ENCODE measurements at places on chromosomes 3 and 15. TPM values are rescaled to one million over a fixed set of nuclear protein-coding genes. Genes with fewer than 3 reads are reported as not detected.

Gene KLHL6
- total RNA-seq, result 5.1 TPM

Gene ROPN1B
- total RNA-seq, result not detected

Gene RHCG
- not detected for total RNA-seq

Gene LTK
- not detected for total RNA-seq

Gene AMT
- 0.68 TPM for total RNA-seq

Gene CDHR4
- total RNA-seq, result not detected

Gene ZNF774
- total RNA-seq, result 1.4 TPM

Gene COL6A5
- not detected for total RNA-seq

Gene CADM2
- total RNA-seq, result not detected

Gene LRTM1
- not detected for total RNA-seq

Gene PLSCR4
- 677 TPM for total RNA-seq

DNA sequence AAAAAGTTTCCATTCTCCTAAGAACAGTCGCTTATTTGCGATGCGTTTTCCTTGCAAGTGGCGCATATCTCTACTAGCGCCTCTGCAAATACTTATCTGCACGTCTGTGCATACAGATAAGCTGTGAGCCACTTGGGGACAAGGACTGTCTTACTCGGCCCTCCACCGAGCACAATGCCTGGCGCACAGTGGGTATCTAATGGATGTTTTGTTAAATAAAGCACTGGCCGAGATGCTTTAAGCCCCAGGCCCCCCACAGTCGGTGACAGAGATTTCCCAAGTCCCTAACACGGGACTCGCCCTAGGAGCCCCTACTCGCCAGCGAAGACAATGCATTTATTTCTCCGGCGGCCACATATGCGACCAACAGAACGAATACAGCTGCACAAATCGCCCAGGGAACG, 503 bp downstream of the HLTF start:
- peak; percentile 62 for DNase-seq

- DNase-seq, result peak; percentile 89
These were observed 52.8 kb downstream of the FAM43A start for GRCh38 chr3:194738254-194739093.

DNA sequence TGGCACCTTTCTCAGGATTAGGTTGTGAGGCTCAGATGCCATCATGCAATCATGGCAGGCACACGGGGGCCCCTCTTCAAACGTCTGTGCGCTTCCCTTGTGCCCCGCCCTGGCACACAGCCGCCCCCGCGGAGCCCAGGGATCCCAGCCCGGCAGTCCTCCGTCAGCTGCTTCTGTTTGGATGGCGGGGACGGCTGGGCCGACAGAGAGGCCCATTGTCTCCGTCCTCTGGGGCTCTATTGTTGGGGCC, 849 bp upstream of the HDAC11 start:
- DNase-seq, result no peak

DNA sequence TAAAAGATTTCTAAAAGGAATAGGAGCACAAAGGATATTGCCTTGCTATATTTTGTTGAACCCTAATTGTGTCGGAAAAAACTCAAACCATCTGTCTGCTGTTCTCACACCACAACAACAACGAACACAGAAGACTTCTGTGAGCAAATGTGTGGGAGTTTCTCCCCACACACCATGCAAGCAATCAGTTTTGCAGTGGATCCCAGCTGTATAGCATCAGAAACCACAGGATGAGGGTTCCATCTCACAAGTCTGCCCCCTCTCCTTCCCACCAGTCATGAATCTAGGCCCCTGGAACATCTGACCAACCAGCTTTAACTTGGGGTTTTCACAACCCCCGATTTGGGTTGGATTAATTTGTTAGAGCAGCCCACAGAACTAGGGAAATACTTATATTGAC, 91.3 kb upstream of the SLC4A7 start:
- DNase-seq, result no peak

GRCh38 chr3:133113526-133113925, 75.3 kb downstream of the TMEM108 start:
- no peak for DNase-seq

- no peak for DNase-seq
These were observed 20.4 kb downstream of the CFAP100 start for GRCh38 chr3:126414961-126415660.

DNA sequence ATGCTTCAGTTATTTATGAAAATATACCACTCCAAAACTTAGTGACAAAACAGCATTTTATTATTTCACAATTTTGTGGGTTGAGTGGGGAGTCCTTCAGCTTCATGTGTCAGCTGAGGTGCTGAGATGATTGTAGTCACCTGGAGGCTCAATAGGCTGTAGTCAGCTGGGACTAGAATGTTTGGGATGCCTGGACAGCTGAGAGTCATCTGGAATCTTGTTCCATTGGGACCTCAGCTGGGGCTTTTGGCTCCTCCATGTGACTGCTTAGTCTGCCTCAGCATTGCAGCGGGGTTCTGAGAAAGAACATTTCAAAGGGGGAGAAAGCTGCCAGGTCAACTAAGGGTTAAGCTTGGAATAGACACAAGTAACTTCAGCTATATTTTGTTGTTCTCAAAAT, 13.4 kb downstream of the STT3B start:
- no peak for DNase-seq

- no peak for DNase-seq
These were observed 69.9 kb upstream of the GATM start for GRCh38 chr15:45448066-45448915.

DNA sequence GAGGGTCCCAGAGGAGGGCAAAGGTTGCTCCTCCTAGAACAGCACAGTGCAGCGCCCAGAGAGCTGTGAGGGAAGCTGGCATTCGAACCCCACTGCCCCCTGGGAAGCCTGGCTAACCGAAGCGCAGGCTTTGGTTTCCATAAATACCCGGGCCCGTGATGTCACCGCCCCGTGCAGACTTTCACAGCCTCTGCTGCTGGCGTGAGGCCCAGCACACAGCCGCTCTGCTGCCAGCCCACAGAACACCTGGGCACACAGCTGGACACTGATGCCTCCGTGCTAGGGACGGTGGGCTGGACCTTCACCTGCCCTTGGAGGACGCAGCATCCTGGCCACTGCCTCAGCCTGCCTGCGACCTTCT, 1.0 kb downstream of the IQSEC1 start:
- DNase-seq, result no peak

DNA sequence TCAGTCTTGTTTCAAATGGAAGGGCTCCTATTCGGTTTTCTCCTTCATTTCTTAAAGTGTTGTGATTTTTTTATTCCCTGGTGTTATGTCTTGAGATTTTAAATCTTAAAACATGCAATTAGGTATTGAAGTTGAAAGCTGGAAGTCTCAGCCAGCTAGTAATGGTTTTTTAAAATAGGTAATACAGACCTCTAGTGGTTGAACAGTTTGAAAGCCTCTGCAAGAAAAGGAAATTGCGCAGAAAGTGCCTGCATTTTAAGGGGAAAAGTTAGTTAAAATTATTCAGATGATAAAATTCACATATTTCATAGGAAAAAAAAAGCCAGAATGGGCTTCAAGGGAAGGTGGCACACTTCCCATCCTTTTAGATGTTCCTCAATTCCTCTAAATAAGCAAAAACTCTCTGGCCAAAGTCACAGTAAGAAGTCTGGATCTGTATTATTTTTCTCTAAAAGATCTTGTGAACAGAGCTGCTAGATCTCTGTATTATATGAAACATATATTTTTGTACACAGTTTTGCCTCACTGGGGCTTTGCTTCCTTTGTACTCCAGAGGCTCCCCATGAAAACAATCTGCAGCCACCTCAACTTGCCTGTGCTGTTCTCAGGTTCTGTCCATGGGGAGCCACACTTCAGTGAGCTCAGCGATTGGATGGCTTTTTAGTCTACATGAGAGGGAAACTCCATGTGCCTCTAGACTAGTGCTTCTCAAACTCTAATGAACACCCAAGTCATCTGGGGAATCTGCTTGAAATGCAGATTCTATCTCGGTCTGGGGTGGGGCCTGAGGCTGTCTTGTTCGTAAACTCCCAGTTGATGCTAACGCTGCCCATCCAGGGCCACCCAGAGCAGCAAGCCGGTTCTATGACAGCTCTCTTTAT, 21.5 kb downstream of the AGTR1 start:
- no peak for DNase-seq

DNA sequence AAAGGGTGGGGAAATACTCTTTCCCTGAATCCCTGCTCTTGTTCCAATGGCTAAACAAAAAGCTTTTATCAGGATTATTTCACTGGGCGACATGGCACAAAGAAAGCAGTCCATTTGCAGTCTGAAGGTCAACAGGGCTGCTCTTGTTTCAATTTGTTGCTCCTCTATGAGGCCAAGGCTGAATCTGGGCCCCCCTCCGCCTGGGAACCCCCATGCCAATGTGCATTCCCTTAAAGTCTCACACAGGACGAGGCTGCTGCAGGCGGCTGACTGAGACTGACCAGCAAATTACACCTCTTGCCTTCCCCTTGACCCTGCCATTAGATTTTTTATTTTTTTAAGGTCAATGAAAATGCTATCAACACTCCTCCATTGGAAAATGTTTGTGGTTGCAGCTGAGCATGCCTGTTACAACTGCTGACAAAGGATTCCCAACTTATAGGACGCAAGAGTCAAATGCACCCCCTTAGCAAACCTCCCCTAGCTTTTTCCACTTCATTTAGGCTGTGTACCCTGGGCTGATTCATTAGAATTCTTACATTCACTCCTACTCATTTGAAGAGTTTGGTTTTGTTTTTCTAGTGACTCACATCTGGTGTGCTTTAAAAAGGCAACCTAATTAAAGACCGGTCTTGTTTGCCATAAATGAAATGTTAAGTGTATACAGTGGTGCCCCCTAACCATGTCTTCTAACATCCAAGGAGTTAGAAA, 60.8 kb upstream of the ARHGEF3 start:
- DNase-seq, result peak; percentile 53

DNA sequence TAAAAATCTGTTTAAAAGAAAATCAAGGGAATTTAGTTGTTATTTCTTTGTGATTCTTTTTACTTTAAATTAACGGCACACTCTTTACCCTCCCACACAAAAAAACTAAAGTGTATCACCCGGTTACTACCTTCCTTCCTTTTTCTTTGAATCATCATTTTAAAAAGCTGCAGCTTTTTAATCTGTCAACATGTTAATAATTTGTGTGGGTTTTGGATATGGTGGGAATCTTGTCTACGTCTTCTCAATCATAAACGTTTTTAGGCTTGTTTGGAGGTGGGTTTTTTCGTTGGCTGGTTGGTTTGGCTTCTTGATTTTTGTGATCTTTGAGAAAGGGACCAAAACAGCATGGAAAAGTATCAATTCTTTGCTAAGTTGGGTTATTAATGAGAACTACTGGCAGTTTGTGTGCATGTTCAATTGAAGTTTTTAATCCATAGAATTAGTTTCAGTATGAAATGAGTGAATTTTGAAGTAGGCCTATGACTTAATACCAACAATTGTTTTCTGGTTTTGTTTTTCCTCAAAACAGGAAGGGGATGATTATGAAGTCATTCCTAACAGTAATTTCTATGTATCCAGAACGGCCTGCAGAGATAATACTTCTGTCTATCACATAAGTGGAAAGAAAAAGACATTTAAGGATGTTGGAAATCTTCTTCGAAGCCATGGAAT, 4.5 kb downstream of the SMC4 start:
- DNase-seq, result peak; percentile 52

GRCh38 chr3:186534113-186534669, 10.0 kb downstream of the CRYGS start:
- no peak for DNase-seq

GRCh38 chr3:156513619-156514018, 41.3 kb downstream of the SSR3 start:
- no peak for DNase-seq

GRCh38 chr15:38048001-38048455, 113.6 kb downstream of the TMCO5A start:
- no peak for DNase-seq

- DNase-seq, result no peak
These were observed 18.8 kb downstream of the BLM start for GRCh38 chr15:90735923-90736322.

DNA sequence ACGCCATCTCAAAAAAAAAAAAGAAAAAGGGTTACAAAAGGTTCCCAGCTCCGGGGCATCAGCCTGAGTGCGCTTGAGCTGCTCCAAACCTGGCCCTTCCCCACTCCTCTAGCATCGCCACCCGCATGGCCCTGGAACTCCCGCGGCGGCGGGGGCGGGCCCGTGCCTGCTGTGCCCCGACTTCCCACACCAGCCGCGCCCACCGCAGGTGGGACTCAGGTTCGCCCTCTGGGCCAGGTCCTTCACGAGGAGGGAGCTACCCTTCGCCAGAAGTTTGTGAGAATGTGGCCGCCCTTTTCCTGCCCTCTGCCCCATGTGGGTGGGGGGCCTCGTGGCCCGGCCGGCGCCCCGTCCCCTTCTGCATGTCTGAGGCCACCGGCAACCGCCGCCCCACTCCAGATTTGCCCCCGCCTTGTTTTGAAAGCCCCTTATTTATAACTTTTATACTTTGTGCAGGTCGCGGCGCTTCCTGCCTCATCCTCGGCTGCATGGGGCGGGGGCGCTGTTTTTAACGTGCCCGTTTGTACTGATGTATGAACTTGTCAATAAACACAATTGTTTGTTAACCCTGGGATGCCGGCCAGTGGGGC, 507 bp upstream of the JMJD7 start:
- peak; percentile 11 for DNase-seq
